H54 (cell line): ENCODE measurements at places on chromosomes 12 and 14.

GRCh38 chr14:57725399-57726077 is 140.4 kb downstream of the SLC35F4 start:
- no peak for DNase-seq

GRCh38 chr12:120130011-120130410 is 13.5 kb upstream of the RAB35 start:
- DNase-seq, result no peak

- no peak for DNase-seq
Measured at GRCh38 chr12:38328306-38328895, 11.8 kb downstream of the ALG10B start.

DNA sequence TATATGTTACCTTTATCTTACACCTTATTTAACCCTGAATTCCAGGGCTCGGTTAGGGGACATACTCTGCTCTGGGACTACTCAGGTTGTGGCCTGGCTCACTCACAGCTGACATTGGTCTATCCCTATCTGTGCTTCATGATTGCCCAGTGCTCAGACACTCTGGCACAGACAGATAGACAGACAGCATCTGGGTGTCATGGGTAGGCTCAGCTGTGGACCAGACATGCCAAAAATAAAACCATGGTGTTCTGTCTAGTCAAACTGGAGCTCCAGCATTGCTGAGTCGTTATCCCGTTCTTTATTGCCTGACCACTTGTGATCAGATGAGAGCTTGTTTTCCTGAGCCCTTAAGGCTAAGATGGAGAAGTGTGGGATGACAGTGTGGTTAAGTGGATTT is 29.0 kb downstream of the FBXW8 start:
- DNase-seq, result no peak

DNA sequence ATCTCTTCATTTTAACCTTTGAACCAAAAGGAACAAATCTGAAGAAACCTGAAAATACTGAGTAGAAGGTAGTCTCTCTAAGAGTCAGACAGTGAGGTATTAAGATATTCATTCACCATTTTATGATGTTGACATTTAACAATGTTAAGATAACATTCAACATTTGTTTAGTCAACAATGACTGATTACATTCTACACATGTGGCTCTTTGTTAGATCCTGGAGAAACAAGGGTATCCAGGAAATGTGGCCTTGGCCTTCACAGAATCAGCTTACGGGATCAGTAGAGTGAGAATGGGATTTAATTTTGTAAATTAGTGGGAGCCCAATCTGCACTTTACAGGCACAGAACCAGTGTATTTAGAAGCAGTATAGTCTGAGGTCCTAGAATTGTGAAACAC is 355.5 kb downstream of the KCNH5 start:
- no peak for DNase-seq

- no peak for DNase-seq
Measured at GRCh38 chr12:107418981-107419380, 266.6 kb upstream of the PWP1 start.

GRCh38 chr14:75647640-75648039 is 13.0 kb downstream of the ERG28 start:
- DNase-seq, result no peak

GRCh38 chr12:76081909-76082308 is 2.6 kb downstream of the NAP1L1 start:
- no peak for DNase-seq

- no peak for DNase-seq
Measured at GRCh38 chr12:89943463-89943862, 234.8 kb upstream of the ATP2B1 start.

DNA sequence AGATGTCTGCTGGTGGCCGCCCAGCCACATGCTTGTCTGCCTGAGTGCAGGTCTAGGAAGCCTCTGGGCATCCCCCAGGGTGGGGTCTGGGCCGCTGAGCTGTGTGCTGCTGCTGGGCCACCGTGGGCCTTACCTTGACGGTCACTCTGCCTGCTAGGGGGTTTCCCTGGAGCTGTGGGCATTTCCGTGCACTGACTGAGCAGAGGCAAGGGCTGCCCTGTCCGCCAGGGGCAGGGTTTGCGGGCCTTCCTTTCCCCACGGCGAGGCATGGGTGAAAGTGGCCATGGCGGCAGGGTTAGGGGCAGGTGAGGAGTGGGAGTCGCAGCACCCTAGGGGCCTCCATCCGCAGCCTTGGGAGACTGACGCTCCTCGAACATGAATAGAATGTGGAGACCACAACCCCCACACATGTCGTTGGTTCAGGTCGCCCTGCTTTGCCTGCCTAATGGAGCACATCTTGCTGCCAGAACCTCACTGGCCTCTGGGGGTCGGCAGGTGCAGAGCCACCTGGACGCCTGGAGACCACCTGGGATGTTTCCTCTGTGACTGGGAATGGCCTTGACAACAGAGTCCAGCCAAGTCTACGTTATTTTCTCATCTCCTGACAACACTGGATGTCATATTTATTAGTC is 2.5 kb downstream of the ZBTB42 start:
- no peak for DNase-seq

DNA sequence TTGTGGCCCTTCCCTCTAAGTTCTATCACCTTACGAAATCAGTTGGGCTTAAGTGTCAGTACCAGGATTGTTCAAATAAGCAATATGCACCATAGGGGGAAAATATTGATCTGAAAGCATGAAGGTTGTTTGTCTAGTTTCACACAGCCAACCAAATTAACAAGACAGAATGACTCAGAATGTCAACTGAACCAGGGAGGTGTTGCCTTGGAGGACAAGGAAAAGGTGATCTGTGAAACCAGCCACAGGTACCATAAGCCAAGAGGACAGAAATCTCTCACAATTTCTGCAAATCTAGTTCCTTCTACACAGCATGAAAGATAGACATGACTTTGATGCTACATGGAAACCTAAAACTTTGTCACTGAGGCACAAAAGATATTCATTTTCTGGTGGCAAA is 297.9 kb downstream of the BCL11B start:
- DNase-seq, result no peak

- DNase-seq, result no peak
Measured at GRCh38 chr14:59037086-59037485, 151.4 kb upstream of the DAAM1 start.

DNA sequence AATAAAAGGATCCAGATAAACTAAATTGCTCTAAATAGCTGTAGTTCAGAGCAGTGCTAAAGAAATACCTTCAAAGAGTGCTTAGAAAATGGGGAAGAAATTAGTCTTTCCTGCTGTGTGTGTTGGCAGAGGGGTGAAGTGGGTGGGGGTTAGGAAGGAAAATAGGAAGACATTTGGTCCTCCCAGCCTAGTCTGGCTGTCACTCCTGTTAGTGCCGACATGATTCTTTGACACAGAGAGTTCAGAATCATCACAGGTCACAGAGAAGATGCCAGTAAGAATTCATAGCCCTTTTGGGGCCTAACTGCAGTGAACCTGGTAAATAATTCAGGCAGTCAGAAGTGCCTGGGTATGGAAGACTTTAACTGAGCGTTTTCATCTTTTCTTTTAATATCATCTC is 74.8 kb downstream of the FLRT2 start:
- no peak for DNase-seq

DNA sequence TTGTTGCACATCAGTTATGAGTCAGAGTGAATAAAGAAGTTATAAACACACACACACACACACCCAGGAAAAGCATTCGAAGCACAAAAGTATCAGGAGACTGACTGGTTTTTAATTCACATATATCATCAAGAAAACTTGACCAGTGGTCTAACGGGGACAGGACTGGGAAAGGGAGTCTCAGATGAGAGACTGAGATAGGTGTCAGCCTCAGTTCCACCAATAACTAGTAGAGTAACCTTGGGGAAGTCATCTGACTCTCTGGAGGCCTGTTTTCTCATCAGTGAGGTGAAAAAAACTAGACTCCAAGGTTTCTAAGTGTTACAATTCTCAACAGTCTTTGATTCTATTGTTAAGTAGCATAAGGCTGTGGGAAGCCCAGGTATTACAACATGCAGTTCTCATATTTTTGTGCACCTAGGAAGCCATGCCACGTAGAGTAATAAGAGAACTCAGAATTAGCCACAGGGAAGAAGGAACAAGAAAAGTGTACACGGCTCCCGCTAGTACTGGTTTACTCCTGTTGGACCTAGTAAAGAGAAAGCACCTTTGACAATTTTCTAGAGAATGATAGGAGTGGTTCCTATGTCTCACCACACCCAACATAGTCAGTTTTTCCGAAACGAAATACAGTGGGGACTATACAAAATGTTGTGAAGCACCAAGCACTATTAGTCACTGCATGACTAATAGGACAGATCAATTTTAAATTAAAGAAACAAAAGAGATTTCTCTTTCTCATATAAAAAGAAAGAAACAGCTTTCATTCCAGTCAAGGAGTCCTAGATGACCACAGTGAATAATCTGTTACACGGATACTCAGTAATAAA is 5.0 kb downstream of the PPTC7 start:
- DNase-seq, result no peak

DNA sequence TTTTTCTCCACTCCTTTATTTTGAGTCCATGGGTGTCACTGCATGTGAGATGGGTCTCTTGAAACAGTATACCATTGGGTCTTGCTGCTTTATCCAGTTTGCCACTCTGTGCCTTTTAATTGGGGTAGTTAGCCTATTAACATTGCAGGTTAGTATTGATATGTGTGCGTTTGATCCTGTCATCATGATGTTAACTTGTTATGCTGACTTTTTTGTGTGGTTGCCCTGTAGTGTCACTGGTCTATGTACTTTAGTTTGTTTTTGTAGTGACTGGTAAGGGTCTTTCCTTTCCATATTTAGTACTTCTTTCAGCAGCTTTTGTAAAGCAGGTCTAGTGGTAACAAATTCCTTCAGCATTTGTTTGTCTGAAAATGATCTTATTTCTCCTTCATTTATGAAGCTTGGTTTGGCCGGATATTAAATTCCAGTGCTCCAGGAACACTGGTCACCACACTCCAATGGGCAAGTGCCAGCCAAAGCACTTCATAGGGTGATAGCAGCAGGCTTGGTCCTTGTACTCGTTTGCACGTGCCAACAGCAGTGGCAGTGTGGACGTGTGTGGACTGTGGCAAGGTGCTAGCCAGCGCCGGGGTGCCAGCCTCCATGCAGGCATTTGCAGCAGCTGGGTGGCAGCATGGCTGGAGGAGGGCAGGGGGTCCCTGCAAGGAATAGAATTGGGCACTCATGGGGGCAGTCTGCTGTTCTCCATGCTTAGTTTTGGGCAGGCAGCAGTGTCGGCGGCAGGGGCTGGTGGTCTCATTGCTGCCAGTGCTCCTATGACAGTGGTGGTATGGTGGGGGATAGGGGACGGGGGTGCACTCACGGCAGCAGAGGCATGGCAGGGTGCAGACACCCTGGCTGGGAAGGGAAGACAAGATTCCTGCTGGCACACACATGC is 53.5 kb downstream of the FRS2 start:
- DNase-seq, result no peak

GRCh38 chr12:127455347-127456265 is 811.4 kb upstream of the TMEM132C start:
- DNase-seq, result no peak

GRCh38 chr12:69066492-69067373 is 133.8 kb upstream of the CPM start:
- DNase-seq, result no peak

GRCh38 chr12:49369411-49370145 is 2.3 kb downstream of the SPATS2 start:
- no peak for DNase-seq

DNA sequence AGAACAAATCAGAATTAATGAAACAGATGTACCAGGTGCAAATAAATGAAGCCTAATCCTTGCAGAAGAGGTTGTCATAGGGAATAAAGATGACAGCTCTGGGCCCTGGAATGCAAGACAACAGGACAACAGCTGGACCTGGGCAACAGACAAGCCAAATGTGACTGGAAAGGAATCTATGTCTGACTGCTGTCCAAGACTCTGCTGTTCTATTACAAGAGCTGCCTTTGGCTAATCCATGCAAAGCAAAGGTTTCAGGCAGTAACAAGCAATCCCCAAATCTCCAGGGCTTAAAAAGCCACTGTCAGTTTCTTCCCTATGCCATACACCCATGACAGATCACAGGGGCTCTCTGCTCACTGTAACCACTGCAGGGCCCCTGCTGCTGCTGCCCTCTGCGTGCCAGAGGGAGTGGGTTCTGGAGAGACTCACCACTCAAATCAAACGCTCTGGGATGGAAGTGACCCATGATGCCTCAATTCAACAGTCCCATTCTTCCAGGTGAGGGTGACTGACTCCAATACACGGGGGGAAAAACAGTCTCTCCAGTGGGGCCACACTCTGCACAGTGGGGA is 218.9 kb upstream of the SFSWAP start:
- no peak for DNase-seq

DNA sequence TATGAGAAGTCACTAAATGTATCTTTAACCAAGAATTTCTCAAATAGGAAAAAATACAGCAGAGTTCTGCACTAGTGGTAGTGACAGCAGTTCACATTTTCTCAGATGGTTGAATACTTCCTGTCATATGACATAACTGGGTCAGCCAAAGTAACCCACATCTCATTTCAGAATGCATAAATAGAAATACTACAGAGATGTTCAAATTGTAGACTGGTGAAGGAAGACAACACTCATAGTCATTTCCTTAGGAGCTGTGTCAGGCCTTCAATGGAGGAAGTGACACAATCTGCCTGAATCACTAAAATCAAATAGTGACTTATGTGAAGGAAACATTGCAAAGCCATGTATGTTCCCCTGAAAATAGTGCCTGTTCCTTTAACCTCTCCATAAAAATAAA is 32.4 kb downstream of the FERMT2 start:
- no peak for DNase-seq

DNA sequence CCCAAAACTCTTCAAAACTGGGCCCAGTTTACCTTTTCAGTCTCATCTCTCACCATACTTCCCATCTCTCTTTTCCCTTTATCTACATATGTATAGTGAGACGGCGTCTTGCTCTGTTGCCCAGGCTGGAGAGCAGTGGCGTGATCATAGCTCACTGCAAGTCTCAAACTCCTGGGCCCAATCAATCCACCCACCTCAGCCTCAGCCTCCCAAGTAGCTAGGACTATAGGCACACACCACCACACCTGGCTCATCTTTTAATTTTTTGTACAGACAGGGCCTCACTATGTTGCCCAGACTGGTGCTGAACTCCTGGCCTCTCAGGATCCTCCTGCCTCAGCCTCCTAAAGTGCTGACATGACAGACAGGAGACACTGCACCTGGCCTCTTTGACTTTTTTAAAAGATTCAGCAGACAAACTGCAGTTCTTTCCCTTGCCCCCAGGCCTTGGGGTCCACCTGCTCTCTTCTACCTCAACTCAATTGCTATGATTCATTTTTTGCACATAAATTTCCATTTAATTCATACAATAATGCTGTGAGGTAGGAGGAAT is 33.6 kb downstream of the TFCP2 start:
- DNase-seq, result no peak

DNA sequence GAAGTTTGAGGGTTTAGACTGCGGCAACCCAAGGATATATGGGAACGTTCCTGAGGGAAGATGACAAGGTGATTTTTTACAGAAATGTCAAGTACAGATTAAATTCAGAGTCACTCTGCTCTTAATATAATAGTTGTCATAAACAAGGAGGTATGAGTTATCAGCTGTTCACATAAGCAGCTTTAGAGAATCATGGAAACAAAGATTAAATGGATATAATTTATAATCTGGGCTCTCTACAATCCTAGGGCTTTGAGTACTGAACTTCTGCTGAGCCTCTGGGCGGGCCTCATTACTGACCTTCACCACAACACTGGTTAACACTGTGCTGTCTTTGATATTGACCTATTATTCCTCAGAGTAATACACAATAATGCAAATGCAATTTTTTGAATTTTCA is 577.8 kb downstream of the RPS29 start:
- DNase-seq, result no peak
